ENCODE measurements at places on chromosomes 1 and 21.

- DNase-seq = no peak
Measured at GRCh38 chr1:36836196-36836883, 198.0 kb downstream of the GRIK3 start.

- no peak for DNase-seq
Measured at GRCh38 chr1:97904534-97904933, 16.3 kb downstream of the DPYD start.

DNA sequence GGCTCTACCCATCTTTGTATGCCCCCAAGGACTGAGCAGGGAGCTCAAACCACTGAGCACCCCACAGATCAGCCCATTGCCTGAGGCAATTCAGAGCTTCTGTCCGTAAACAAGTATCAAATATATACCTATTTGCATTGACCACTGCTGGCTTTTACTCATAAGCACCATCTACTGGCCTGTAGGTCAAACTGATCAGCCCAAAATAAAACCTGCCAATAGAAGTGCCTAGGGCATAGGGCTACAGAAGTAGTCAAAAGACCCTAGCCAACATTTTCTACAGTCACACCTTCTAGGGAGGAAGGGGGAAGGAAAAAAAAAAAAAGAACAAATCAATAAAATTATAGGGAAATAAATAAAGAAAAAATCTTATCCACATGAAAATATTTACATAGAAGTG lies 5.3 kb upstream of the LCE3D start:
- no peak for DNase-seq

- DNase-seq = no peak
Measured at GRCh38 chr1:41578712-41579335, 94.3 kb upstream of the EDN2 start.

GRCh38 chr1:206023695-206024094 lies at the start of gene CTSE:
TSS of gene CTSE (minus strand) at chr1:206023895. CDS start at chr1:206023791, 104 bp downstream.
- no peak for DNase-seq

GRCh38 chr1:157047062-157047410 lies 1.5 kb upstream of the ARHGEF11 start:
- DNase-seq = no peak

DNA sequence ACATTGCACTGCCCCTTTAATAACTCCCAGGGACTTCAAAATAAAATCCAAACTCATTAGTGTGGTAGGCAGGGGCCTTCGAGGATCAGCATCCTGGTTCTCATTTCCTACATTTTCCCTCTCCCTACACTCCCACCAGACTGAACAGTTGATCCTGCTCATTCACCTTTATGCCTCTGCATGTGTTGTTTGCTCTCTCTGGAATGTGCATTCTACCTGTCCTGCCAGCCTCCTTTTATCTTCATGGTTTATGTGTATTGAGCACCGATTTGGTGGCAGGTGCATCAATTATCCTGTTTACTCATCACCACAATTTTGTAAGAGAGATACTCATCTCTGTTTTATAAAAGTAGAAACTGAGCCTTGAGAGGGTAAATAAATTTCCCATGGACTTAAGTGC lies 125.0 kb downstream of the ADSS2 start:
- no peak for DNase-seq

DNA sequence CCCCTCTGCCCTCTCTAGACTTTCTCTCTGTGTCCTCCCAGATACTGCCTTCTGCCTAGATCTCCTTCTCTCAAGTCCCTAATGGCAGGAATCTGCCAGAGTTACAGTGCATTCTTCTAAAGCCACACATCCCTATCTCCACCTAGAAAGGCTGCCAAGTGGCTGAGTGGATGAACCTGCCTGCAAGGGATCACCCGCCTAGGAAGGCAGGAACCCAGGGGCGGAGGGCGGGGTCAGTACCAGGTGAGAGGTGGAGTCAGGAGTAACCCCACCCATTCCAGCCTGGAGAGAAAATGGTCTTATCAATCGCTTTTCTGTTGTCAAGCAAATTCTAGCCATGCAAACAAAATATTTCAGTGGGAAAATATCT lies 60.8 kb downstream of the BCAR3 start:
- no peak for DNase-seq

- DNase-seq = no peak
Measured at GRCh38 chr1:40130892-40131291, 30.3 kb upstream of the RLF start.

DNA sequence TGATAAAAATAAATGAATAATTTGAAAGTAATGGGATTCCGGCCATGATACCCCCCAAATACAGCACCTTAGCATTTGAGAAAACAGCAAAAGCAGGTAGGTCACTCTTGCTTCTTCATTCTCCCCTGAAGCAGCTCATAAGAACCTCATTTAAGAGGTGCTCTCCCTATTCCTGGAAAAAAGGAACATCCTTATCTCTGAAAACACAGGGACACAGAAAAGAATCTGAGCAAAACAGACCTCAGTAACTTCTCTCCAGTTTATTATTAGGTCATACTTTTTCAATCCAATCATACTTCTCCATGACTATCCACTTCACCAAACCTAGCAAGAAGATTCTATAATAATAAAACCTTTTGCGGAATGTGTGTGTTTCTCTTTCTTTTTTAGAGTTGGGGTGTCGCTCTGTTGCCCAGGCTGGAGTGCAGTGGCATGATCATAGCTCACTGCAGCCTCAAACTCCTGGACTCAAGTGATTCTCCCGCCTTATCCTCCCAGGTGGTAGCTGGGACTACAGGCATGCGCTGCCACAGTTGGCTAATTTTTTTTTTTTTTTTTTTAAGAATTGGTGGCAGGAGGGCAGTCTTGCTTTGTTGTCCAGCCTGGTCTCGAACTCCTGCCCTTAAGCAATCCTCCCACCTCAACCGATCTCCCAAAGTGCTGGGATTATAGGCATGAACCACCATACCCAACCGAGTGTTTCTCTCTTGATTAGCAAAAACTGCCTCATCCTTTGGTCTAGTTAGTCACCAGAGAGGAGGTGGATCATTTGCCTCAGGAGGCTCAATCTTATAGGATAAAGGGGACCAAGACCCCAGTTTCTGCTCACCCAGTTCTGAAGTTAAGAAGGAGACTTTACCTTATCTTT lies 10.6 kb upstream of the TRIM33 start:
- no peak for DNase-seq

- no peak for DNase-seq
Measured at GRCh38 chr1:76705560-76705959, 161.7 kb upstream of the ST6GALNAC5 start.

DNA sequence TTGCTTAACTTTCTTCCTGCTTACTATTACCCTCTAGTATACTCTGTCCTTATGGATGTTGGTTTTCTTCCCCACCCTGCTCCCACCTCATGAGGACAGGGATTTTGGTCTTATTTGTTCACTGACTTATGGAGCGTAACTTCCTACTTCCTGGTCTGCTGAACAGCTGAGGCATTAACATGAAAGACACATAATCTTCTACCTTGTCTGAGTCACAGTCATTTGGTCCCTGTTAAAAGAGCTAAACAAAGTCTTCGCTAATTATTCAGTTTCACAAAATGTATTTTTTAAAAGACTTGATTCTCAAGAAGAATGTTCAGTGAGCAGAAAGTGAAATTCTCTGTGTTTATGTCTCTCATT lies 18.5 kb downstream of the RNASEL start:
- DNase-seq = no peak

DNA sequence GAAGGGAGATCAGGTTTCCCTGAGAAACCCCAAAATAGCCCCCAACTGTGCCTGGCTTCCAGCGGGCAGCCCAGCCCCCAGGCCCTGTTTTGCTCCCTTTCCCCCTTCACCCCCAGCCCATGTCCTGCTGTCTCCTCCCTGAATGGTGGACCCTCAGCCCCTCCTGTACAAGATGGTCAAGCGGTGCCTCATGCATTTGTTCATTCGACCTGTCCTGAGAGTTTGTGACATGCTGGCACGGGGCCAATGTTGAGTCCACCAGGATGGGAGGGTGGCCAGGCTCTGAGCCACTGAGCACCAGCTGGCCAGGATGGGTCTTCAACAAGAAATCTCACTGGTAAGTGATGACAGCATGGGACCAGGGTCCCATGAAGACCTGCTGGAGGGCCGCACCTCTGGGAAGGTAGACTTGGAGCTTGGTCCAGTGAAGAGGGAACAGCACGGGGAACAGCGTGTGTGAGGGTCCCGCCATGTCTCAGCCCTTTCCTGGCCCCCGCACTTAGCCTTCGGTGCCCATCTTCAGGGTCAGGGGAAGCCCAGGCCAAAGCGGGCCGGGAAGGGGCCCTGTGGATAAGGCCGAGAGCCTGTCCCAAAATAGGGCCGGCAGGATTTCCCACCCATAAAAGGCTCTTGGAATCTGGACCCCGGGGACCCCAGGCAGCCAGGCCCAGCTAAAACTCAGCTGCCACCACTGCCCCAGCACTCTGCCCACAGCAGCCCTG lies at the start of gene CALML6:
CALML6 (plus strand) TSS at position 290 of the 722 bp plus-strand sequence; CDS start at position 311, 21 bp downstream.
- no peak for DNase-seq

- no peak for DNase-seq
Measured at GRCh38 chr1:22309572-22309971, 142.1 kb upstream of the ZBTB40 start.

- DNase-seq = no peak
Measured at GRCh38 chr21:32463889-32464300, 51.4 kb downstream of the EVA1C start.

DNA sequence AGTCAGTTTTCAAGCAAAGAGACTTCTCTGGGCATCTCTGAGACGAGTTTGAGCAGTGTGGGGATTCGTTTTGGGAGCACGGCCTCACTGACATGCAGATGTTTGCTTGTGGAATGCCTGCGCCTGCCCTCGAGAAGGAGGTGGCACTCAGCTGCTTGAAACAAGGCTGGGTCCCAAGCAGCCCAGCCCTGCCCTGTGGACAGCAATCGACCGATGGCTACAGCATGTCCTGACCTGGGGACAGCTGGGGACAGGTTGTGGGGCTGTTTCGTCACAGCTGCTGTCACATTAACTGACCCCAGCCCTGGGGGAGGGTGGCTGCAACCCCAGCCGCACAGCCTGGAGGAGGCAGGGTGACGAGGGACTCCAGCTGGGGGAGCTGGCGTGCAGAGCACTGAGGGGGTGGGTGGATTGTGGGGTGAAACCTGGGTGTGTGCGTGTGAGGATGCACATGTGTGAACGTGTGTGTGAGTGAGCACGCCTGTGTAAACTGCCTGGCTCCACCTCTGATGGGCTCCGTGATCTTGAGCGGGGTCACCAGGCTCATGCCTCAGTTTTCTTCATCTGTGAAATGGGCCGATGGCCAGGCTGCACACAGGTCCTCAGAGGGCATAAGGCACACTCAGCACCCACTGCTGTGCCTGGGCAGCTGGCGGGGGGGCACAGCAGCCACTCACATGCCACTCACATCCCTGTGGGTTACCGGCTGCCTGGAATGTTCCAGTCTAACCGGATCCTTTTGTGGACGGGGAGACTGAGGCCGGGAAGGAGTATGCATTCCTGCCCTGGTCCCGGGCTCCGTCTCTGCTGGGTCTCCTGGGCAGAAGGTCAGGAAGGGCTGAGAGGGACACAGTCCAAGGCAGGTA lies 49.3 kb downstream of the COL18A1 start:
- DNase-seq = no peak

GRCh38 chr21:46188226-46189212 lies 4.3 kb upstream of the SPATC1L start:
- DNase-seq = no peak

DNA sequence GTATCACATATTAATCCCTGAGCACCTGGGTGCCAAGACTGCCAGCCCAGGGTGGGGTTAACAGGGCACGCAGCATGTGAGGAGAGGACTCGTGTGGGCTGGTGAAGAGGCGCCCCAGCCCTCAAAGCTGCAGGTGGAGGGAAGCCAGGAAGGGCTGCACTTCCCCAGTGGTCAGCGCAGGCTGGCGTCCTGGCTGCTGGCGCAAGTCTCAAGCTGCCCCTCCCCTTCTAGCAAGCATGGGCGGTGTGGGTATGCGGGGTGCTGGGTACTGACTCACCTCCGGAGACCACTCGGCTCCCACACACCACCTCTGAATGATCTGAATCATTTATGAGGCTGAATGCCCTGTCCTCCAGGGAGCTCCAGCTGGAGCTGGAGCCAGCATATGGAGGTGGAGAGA lies 44.0 kb downstream of the EIF2D start:
- no peak for DNase-seq

GRCh38 chr1:244456586-244456985 lies 4.5 kb upstream of the CATSPERE start:
- DNase-seq = no peak

- no peak for DNase-seq
Measured at GRCh38 chr1:44496541-44497171, 91.6 kb downstream of the RNF220 start.

DNA sequence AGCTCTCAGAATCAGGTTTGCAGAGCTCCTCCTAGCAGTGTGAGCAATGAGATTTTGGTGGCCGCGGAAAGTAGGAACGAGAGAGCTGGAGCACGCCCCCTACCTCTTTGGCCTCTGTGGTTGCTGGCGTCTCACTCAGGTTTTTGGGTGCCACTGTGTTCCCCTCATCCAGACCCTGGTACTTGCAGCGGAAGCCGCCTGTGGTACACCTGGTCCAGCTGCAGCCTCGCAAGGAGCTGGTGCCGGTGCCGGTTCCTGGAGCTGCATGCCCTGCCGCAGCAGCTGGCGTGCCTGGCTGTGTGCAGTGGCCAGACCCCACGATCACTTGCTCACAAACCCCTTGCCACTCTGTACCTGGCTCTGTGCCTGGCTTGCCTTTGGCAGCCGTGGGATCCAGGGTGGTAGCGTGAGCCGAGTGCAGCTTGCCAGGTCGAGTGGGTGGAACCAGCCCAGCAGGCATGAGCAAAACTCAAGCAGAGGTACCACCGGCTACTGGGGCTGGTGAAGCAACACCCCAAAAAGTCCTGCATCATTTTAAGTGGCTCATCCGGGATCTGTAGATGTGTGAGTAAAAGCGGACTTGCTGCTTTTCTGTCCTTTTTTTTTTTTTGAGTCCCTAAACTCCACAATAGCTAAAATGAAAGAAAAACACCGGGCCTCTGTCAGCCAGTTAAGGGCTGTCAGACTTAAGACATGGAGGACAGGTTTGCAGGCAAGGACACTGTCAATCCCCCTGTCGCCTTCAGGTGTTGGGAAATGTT lies 844.9 kb downstream of the KCNT2 start:
- no peak for DNase-seq

- no peak for DNase-seq
Measured at GRCh38 chr1:201212056-201212455, 21.4 kb downstream of the IGFN1 start.

DNA sequence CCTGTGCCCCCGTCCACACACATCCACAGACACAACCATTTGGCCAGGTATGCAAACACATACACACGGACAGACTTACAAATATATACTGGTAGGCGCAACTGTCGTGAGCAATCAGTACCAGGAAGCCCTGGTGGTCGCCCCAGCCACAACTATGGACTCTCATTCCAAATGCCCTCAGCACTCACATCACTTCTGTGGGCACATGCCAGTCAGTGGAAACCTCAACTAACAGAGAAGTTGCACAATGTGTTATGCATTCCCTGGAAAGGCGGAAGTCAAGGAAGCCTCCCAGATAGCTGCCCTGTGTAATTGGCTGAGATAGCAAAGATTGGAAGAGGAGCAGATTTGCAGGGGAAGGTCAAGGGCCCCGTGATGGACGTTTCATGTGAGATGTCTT lies 1.4 kb upstream of the HEYL start:
- DNase-seq = no peak

All from activated naive CD8-positive, alpha-beta T cell treated with anti-CD3 and anti-CD28 coated beads, Interleukin-2, amount 50 U/mL, for 16 hours (primary cell).